Left cardiac atrium (tissue), 4 donors: ENCODE measurements at places on chromosomes 16 and 17. TPM values are rescaled to one million over a fixed set of nuclear protein-coding genes. Genes with fewer than 3 reads are reported as not detected.

CDH11 gene
- 12.8 TPM for total RNA-seq

GRCh38 chr17:39663688-39664580 lies 1.2 kb upstream of the TCAP start:
- DNase-seq: peak; percentile 46

TPSD1 gene
- not detected for total RNA-seq

DNA sequence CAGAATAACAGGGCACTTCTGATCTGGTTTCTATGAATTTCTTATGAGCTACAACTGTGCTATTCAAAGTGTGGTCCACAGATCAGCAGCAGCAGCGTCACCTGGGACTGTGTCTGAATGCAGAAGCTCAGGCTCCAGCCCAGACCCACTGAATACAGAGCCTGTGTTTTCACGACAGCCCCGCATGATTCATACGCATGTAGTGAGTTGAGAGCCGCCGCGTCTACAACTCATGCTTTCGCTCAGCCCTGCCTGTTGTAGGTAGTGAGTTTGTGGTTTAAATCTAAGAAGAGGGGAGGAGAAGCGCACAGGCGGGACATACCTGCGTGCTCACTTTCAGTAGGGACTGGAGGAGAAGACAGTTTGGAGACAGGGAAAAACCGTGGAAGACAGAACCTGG lies 28.5 kb upstream of the ELAC2 start:
- no peak for DNase-seq

DNA sequence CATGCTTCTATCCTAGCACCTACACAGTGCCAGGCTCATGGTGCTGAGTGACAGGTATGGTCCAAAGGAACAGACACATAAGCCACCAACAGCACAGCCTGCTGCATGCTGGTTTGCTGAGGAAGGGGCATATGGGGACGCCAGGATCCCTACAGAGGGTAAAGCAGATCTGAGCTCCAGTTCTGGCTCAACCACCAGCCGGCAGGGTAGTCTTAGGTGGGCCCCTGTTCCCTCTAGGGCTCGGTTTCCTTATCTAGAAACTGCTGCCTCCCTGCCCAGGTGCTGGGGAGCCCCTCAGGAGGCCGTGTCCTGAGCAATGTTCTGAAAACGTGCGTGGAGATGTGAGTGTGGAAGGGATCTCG lies 24.2 kb upstream of the MRPS23 start:
- no peak for DNase-seq

ABCC11 gene
- not detected for total RNA-seq

OTOP3 gene
- total RNA-seq: not detected

INCA1 gene
- 1.8 TPM for total RNA-seq

DNA sequence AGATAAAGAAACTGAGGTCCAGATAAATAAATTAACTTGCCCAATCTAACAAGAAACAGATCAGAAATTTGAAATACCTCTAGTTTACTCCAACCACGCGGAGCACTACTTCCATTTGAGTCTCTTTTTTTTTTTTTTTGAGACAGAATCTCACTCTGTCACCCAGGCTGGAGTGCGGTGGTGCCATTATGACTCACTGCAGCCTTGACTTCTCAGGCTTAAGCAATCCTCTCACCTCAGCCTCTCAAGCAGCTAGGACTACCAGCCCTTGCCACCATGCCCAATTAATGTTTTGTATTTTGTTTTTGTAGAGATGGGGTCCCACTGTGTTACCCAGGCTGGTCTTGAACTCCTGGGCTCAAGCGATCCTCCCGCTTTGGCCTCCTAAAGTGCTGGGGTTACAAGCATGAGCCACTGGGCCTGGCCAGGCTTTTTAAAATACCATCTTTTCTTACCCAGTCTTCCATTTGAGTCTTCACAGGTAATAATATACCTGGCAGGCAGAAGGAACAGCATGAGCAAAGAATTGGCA lies 3.3 kb upstream of the NACA2 start:
- DNase-seq: no peak

ST6GALNAC2 gene
- total RNA-seq: 5.0 TPM

SLC22A31 gene
- total RNA-seq: not detected

SLC5A10 gene
- 0.27 TPM for total RNA-seq

DNA sequence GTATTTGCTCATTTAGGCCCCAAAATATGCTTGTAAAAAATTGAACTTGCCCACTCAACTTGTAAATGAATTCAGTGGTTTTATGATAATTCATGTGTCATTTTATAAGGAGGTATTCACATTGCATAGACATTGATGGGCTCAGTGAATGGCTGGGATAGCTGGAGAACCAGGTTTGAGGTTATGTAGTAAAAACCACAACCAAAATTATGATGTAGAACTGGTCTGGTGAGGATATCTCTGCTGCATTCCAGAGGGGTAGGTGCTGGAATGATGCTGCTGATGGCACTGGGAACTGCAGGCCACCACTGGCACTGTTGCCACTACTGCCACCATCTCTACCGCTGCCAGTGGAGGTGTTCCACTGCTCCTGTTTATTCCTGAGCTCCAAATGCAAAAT lies 21.5 kb upstream of the RABEP1 start:
- DNase-seq: no peak

DNA sequence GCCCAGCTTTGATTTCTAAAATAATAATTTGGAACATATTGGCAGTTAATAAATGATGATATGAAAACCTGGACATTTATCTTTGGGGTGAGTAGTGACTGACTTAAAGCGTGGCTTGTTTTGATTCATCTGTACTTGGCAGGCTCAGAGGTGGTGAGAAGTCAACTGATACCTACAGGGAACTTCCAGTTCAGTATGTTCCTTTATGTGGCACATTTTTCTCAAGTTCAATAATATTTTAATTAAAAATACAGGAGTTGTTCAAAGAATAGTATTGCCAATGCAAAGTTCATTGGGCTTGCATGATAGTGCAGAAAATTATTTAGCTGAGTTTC lies 34.3 kb downstream of the SLC47A1 start:
- DNase-seq: no peak

ZNF423 gene
- total RNA-seq: 13.8 TPM

DNA sequence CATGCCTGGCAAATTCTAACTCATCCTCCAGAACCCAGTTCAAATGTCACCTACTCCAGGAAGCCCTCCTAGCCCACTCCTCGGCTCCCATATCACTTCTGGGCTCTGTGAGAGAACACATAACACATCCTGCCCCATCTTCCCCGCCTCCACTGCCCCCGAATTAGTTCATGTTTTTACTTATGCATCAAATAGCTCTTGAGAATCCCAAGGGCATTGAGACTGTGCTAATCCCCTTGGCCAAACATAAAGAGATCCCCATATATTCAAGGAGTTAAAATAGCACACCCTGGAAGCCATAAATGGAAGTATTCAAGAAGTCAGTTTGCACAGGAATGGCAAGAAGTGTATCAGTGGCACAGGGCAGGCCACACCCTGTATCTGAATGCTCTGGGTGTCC lies 2.0 kb upstream of the CREBBP start:
- no peak for DNase-seq

DNA sequence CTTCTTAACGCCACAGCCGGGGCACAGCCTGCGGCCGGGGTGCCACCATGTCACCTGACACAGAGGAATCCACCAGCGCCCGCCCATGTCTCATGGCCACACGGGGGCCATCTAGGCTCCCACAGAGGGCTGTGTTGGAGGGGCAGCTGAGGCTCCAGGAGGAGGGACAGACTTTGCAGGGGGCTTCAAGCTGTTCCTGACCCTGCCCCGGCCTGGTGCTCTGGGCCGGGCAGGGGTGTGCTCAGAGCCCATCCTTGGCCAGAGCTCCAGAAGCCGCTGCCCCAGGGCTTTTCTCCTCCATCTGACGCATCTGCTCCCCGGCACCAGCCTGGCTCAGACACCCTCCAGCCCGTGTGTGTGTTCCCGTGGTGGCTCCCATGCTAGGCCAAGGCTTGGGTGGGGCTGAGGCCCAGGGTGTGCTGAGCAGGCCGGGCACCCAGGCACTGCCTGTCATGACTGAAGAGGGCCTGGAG lies 7.8 kb upstream of the SLC38A10 start:
- no peak for DNase-seq

GRCh38 chr16:11972128-11972527 lies 4.4 kb upstream of the SNX29 start:
- no peak for DNase-seq

ULK2 gene
- total RNA-seq: 14.6 TPM

FOXF1 gene
- 0.24 TPM for total RNA-seq

NCOR1 gene
- total RNA-seq: 65.7 TPM

DNA sequence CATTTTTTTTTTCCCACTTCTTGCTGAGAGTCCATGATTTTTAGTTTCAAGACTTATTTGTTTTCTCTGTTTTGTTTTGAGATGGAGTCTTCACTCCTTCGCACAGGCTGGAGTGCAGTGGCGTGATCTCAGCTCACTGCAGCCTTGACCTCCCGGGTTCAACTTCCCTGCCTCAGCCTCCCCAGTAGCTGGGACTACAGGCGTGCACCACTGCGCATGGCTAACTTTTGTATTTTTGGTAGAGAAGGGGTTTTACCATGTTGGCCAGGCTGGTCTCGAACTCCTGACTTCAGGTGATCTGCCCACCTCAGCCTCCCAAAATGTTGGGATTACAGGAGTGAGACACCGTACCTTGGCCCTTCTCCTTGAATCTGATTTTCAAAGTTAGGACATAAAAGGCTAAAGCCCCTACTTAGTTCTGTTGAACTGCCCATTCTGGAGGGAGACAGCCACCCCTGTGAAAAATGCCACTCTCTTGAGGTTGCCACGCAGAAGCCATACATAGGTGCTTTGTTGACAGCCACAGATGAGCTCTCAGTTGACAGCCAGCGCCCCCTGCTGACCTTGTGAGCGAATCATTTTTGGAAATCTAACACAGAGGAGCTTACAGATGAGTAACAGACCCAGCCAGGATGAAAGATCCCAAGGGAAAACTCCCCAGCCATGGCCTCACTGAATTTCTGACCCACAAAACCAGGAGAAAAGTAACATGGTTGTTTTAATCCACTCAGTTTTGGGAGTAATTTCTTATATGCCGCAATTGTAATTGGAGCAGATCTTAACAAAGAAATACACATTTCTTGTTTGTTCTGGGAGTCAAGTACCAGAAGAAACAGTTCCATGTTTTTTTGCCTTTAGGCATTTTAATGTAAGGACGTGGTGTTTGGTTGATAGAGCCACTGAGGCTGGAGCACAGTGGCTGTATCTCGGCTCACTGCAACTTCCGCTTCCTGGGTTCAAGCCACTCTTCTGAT lies 38.8 kb downstream of the PKD1L3 start:
- peak; percentile 84 for DNase-seq

GRCh38 chr17:78450696-78451345 lies 72.4 kb downstream of the PGS1 start:
- DNase-seq: no peak

CAMKK1 gene
- 5.1 TPM for total RNA-seq

DNA sequence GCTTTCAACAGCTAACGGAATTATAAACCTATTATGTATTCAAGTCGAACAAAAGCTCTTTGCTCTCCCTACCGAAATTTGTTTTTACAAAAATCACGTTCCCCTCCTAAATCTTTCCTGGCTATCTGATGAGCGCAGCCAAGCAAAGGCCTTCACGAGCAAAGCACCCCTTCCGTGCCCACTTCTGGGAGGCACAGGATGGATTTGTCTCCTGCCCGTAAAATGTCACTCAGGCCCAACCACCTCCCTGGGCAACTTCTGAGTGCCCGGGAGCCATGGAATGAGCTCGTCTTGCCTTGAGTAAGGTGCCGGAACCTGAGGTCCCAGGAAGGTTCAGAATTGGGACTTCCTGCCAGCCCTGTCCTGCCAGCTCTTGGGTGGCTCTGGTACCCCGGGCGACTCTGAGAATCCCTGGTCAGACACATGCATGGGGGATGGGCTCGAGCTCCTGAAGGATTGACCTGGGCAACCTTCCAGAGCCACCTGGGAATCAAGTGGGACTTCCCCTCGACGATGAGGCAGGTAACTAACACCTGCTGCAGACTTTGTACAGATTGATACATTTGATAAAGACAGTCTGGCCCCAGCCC lies 19.8 kb downstream of the SLC7A5 start:
- DNase-seq: no peak

- DNase-seq: no peak
Observed at GRCh38 chr16:62462971-62463370, 426.7 kb upstream of the CDH8 start.

DUSP3 gene
- total RNA-seq: 149 TPM

PPP4C gene
- 34.2 TPM for total RNA-seq

GRCh38 chr17:13931111-13931526 lies 138.2 kb upstream of the COX10 start:
- no peak for DNase-seq

- DNase-seq: no peak
Observed at GRCh38 chr16:2964475-2965336, 631 bp downstream of the KREMEN2 start.

SLC38A8 gene
- not detected for total RNA-seq

DNA sequence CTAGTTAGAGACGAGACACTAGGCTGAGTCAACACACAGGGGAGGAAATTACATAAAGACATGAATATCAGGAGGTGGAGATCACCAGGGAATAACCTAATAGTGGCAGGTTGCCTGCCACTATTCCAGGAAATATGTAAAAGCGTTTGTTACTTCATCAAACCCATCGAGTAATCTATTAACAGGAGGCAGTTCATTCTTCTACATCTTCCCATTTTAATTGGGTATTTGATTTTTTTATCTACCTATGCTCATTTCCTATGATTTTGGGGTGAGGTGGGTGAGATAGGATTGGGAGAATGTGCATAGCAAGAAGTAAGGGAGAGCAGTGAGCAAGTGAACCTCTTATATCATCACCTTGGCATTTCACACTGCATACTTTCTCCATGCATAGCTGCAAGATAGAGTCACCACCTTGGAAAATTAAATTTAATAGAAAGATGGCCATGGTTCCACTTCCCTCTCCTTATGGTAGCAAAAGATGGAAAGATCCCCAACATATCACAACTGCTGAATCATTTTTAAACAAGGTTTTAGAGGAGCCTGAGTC lies 312.2 kb downstream of the TMEM114 start:
- DNase-seq: no peak

SCGB1C2 gene
- not detected for total RNA-seq

GP1BA gene
- total RNA-seq: 0.15 TPM

KRTAP2-1 gene
- total RNA-seq: not detected

- DNase-seq: no peak
Observed at GRCh38 chr16:72149676-72150464, 22.1 kb downstream of the PMFBP1 start.

BRD7 gene
- 41.7 TPM for total RNA-seq

HSPB9 gene
- not detected for total RNA-seq

DNA sequence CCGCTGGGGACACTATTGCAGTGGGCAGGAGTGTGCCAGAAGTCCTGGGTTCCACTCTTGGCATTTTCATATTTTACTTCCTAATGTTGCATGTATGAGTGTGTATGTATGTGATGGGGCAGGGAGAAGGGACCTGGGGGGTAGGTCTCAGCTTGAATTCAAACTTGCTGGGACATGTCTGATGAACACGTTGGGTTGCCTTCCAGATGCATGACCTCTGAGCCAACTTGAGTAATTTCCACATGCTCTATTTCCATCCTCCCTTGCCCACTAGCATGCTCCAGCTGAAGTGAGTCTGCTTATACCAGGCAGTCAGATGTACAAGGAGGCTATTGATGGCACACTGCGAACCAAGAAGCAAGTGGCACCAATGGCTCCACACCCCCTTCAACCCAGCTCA lies 32.9 kb upstream of the SRSF1 start:
- DNase-seq: no peak

GRCh38 chr17:81794509-81794908 lies 9.4 kb upstream of the GCGR start:
- DNase-seq: no peak
